ENCODE measurements at places on chromosomes 2 and 18.

- DNase-seq = no peak
These were observed 34.0 kb downstream of the BIN1 start for GRCh38 chr2:127072970-127073369.

DNA sequence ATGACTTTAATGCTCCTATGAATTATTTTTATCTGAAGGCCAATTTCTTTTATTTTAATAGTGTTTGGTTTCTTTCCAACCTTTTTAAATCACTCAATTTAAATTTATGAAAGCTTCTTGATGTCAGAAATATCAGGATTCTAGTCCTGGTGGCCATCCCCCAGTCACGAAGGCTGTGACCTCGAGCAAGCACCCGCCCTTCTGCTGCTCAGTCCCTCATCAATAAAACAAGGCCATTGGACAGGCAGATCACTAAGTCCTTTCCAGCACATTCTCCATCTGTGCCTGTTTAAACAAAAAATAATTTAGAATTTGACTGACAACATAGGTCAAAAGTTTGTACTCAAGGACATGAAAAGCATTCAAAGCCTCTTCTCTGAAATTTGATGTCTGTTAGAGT is 483.6 kb upstream of the VRK2 start:
- no peak for DNase-seq

DNA sequence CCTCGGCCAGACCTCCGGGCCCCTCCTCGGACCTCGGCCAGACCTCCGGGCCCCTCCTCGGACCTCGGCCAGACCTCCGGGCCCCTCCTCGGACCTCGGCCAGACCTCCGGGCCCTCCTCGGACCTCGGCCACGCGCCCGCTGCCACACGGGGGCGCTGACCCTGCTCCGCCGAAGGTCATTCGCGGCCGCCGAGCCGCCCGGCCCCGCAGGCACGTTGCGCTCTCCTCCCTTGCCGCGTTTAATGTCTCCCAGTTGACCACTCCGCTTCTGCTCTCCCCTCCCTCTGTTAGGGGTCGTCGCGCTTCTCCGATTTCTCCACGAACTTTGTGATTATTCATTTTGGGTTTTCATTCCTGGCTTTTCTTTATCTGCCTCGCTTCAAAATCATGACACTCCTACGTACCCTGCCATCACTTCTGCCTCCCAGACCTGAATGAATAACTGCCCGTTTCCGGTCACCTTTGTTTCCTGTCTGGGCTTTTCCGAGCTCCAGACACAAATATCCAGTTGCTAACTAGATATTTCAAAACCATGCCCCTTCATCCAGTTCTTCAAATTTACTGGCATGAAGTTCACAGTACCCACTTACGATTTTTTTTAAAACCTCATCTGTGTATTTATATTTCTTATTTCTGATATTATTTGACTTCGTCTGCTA is 14.8 kb upstream of the COLEC12 start:
- DNase-seq = no peak

DNA sequence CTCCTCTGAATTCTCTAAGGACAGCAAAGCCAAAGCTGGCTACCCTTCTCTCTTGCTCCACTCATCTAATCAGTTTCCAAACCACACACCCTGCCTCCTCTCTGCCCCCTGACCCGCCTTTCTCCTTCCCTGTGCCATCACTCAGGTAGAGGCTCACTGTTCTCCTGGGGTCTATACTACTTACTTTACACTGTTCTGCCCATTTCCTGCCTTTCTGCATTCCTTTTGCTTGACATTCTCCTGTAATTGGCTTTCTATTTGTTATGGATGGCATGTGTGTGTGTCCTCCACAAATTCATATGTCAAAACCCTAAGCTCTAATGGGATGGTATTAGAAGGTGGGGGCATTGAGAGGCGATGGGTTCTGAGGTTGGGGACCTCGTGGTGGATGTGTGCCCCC is 675.2 kb upstream of the ID2 start:
- DNase-seq = no peak

DNA sequence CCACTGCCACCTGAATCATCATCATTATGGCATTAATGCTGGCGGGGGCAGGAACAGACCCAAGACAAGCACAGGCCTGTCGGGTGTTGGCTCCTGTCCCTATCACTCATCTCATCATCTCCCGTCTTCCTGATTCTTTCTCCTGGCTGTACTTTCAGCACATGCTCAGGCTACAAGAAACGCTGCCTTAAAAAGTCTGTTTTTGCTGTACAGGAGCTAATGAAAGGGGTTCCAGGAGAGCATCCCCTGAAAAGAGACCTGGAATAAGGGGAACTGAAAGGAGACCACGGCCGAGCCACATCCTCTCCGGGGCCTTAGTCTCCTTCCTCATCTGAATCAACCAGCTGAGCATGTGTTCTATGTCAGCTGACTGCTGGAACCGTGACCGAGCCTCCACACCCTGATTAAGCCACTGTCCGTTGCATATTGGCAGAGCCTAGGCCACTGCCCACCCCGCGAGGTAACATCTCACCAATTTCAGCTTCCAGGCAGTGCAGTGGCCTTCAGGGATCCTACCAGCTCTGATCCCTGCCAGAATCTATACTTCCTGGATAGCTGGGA is 62.6 kb downstream of the DNMT3A start:
- DNase-seq = no peak

DNA sequence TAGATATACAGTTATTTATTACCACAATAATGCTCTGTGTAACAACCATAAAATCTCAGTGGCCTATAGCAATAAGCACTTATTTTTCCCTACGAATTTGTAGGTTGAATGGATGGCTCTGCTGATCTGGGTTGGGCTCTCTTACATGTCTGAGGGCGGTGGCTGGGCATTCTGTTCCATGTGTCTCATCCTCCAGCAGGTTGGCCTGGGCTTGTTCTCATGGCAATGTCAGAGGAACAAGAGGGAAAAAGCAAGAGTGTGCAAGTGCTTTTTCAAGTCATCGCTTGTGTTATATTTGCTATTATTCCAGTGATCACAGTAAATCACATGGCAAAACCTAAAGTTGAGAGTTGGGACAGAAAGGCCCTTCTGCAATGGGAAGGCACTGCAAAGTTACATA is 30.4 kb upstream of the MYO3B start:
- no peak for DNase-seq

- no peak for DNase-seq
These were observed 290.7 kb upstream of the CYP26B1 start for GRCh38 chr2:72438364-72438763.

- no peak for DNase-seq
These were observed 165.4 kb upstream of the SLC1A4 start for GRCh38 chr2:64823794-64824193.

GRCh38 chr18:9095297-9096006 is 7.0 kb upstream of the NDUFV2 start:
- peak; percentile 80 for DNase-seq

GRCh38 chr2:231627384-231628120 is 34.9 kb downstream of the TEX44 start:
- no peak for DNase-seq

- no peak for DNase-seq
These were observed 48.8 kb upstream of the LCLAT1 start for GRCh38 chr2:30398084-30398873.

DNA sequence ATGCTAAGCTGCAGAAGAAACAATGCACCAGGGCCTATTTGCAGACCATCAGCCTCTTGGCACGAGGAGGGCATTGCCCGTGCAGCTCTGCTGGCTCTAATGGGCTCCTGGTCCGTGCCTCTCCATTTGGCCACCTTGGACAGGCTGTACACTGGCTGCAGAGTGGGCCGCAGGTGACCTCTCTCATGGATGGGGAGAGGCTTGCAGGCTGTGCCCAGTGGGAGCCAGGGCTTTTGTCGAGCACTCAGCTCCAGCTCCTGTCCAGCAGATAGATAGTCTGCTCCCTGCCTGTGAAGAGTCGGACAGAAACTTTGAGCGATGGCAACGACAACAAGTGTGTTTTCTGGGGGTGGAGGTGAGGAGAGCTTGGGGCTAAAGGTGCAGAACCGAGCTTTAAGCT is 100.9 kb downstream of the MBP start:
- DNase-seq = no peak

- no peak for DNase-seq
These were observed 100.8 kb upstream of the KCTD1 start for GRCh38 chr18:26649193-26649543.

GRCh38 chr2:219968685-219969345 is 341.4 kb downstream of the SLC4A3 start:
- no peak for DNase-seq
